ENCODE measurements at places on chromosomes 7 and 10.

DNA sequence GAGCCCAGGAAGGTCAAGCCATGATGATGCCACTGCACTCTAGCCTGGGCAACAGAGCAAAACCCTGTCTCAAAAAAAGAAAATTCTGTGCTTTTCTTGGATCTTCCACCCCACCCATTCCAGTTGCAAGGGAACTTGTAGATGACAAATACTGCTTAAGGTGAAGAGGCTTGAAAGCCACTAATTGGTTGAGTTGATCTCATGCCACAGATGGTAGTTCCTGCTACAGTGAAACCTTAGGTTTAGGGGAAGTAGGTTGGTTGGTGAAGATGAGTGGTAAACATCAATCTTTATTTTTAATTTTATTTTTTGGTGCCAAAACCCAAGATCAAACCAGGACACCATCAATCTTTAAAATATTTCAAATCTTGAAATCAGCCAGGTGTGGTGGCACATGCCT is 2.9 kb upstream of the GDI2 start:
- DNase-seq, result no peak

- peak; percentile 46 for DNase-seq
Observed at GRCh38 chr7:36881233-36881874, 157.1 kb upstream of the AOAH start.

DNA sequence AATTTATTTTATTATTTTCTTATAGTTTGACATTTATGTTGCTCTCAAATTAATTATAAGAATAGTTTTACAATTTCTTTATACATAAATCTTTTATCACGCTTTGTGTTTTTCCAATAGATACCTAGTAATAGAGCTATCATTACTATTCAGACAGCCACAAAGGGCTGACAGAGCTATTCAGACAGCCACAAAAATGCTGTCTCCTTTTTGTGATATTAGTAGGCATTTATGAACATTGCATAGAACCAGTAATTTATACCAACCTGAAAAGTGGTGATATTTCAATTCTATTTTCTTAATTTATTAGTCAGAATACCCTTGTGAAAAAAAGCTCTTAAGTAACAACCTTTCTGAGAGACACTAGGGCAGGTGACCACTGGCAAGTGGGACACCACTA is 34.2 kb upstream of the IGFBP3 start:
- DNase-seq, result no peak

- DNase-seq, result no peak
Observed at GRCh38 chr7:29926216-29926615, 63.4 kb downstream of the SCRN1 start.

- no peak for DNase-seq
Observed at GRCh38 chr10:21464134-21464533, 61.3 kb downstream of the SKIDA1 start.

DNA sequence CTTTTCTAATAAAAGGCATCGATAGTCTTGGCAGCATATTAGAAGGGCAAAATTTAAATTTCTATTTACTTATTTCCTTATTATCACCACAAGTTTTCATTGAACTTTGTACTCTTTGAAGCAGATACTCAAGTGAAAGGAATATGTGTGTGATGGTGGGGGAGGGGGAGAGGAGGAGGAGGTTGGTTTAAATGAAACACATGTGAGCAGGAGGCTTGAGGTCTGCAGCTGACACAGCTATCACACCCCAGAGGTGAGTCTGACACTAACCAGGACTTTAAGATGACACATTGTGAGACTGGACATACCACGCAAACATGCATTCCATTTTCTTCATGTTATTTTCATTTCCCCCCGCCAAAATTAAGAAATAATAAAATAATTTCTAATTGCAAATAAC is 63.3 kb downstream of the CTTNBP2 start:
- DNase-seq, result no peak
